ENCODE measurements at places on chromosomes 1 and 21. TPM values are rescaled to one million over a fixed set of nuclear protein-coding genes. Genes with fewer than 3 reads are reported as not detected.

The BSND gene
- not detected for total RNA-seq

The F11R gene
- total RNA-seq, result 10.1 TPM

The PRUNE1 gene
- total RNA-seq, result 41.3 TPM

The RGS4 gene
- total RNA-seq, result 0.78 TPM

The YOD1 gene
- total RNA-seq, result 4.0 TPM

The MCL1 gene
- 85.9 TPM for total RNA-seq

The WNT9A gene
- total RNA-seq, result 0.59 TPM

The TRIM67 gene
- 0.05 TPM for total RNA-seq

The MTMR11 gene
- total RNA-seq, result 2.0 TPM

The GLMP gene
- 14.1 TPM for total RNA-seq

The TPTE gene
- total RNA-seq, result not detected

The DLGAP3 gene
- 0.08 TPM for total RNA-seq

The PLEKHN1 gene
- not detected for total RNA-seq

The GNPAT gene
- total RNA-seq, result 61.0 TPM

The ROR1 gene
- total RNA-seq, result 8.6 TPM

The PTGFRN gene
- 81.5 TPM for total RNA-seq

The ACTL8 gene
- not detected for total RNA-seq

The LCK gene
- total RNA-seq, result 0.51 TPM

The NCAM2 gene
- 4.3 TPM for total RNA-seq

The C2CD4D gene
- total RNA-seq, result not detected

The VWA1 gene
- 17.1 TPM for total RNA-seq

The PDE4B gene
- 10.6 TPM for total RNA-seq

The FAM151A gene
- 2.1 TPM for total RNA-seq

The MECR gene
- total RNA-seq, result 33.1 TPM

The FAM43B gene
- 3.0 TPM for total RNA-seq

The HOOK1 gene
- total RNA-seq, result 6.3 TPM

The KRTAP12-3 gene
- not detected for total RNA-seq

The CAMK2N1 gene
- 10.0 TPM for total RNA-seq

The CNST gene
- 21.0 TPM for total RNA-seq

The FLG2 gene
- total RNA-seq, result not detected

The AGMAT gene
- total RNA-seq, result 0.11 TPM

The LEFTY1 gene
- 0.13 TPM for total RNA-seq

The FAM163A gene
- 0.22 TPM for total RNA-seq

The KIF26B gene
- 2.4 TPM for total RNA-seq

The KCNJ9 gene
- total RNA-seq, result not detected

The IGFN1 gene
- total RNA-seq, result not detected

The RGS18 gene
- 0.91 TPM for total RNA-seq

The TRNP1 gene
- 31.7 TPM for total RNA-seq

Measured in Right ventricle myocardium superior (tissue), 1 donor.